Stimulated activated CD4-positive, alpha-beta T cell treated with anti-CD3 and anti-CD28 coated beads, TNF-alpha, amount 100 ng/mL, for 1 hour (primary cell): ENCODE measurements at places on chromosomes 12 and 14.

DNA sequence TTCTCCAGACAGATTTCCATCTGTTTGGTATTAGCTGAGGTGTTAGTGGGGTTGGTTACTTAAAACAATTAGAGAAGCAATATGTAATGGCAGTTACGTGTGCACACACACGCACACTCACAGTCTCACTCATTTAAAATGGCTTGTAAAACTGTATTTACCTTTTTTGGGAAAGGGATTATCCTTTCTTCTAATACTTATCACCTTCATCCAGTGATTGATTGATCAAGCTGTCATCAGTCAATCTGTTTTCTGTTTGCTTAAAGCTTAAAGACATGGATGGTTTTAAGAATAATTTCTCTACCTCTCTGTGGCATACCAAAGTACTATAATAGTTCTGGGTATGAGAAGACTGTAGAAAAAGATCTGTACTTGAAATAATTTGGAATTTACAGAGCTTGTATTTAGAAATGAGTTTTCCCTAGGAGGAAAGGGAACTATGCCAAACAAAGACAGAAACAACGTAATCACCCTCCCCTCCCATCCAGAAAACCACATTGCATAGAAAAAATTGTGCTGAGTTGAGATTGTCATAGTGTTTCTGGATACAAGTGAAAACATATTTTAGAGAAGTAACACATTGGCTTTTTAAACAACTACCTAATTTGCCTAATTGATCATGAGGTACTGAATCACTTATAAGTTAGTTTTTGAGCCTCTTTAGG lies 455.8 kb downstream of the PCNX1 start:
- no peak for DNase-seq

DNA sequence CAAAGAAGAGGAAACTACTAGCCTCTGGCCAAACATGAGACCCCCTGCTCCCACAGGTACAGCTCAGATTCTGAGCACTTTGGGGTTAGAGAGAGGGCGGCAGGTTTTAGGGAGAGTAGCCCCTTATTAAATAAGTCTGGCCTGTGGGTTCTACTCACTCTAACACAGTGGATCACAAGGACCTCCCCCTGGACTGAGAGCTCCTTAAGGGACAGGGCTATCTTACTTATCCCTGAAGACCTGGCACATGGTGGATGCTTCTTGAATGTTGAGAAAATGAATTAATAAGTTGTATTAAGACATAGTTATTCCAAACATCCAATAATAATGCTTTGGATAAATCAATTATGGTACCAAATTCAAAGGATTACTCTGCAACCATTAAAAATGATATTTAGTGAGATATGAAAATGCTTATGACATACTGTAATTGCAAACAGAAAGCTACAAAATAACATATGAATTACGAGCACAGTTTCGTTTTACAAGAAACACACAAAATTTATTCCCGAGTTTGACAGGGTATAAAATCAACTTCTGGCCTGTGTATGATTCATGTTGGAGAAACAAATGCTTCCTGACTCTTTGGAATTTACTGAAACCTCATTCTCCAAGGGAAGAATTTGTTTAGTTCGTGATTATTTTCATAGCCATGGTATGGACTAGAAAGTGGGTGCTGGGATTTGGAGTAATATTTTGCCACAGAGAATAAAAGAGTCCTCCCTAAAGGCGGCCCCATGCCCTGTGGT lies 59.3 kb upstream of the BDKRB2 start:
- DNase-seq = no peak

DNA sequence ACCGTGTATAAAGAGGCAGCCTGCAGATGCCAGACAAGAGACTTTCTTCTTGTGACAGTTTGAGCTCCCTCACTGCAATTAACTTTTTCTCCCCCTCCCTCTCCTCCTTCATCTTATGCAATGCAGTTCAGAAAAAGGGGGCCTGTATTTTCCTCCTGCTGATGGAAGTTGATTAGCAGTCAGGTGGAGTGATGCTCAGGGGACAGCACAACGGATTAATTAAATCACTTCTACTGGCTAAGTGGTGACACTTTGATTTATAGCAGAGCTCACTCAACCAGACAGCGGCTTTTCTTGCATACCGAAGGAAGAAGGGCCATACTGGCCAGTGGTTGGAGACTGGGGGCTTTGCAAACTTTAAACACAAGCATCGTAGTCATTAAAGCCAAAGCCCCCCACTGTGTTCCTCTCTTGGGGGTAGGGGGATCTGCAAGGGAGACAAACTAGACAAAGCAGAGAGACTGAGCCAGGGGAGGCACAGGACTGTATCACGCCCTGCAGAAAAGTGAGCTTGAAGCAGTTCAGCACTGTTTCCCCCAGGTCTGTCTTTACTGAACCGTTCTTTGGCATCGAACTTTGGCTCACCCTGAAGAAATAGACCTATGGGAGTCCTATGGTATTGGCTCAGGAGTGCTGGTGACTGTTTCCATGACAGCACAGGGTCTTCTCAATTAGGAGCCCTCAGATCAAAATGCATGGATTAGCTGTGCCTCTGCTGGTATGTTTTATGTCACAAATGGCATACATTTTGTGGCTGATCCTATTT lies 47.7 kb downstream of the SPRING1 start:
- DNase-seq = no peak

GRCh38 chr14:70716958-70717357 lies 75.2 kb downstream of the TTC9 start:
- DNase-seq = no peak

- DNase-seq = no peak
Measured at GRCh38 chr12:76998386-76998785, 67.0 kb downstream of the E2F7 start.

GRCh38 chr12:38664661-38665269 lies 240.6 kb downstream of the CPNE8 start:
- DNase-seq = no peak

- DNase-seq = no peak
Measured at GRCh38 chr14:72745991-72746980, 147.6 kb downstream of the DPF3 start.

DNA sequence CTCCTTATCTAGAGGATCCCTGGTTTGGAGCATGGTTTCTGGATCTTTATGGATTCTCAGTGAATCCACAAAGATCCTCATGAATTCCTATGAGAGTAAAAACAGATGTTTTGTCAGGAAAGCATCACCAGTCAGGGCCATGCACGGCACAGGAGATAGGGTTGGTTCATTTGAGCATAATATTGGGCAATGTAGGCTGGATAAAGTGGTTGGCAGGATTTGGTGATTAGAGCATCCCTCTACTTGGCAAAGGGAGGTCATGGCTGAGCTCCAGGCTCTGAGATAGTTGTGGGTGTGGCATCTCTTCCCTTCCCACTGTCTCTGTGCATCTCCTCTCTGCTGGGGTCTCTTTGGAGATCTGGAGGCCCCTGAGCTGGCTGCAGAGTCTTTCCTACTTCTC lies 149.8 kb downstream of the DACT1 start:
- DNase-seq = no peak

GRCh38 chr14:90554341-90554740 lies 157.5 kb downstream of the CALM1 start:
- no peak for DNase-seq

GRCh38 chr14:45426685-45427282 lies 173.8 kb upstream of the MIS18BP1 start:
- DNase-seq = no peak

DNA sequence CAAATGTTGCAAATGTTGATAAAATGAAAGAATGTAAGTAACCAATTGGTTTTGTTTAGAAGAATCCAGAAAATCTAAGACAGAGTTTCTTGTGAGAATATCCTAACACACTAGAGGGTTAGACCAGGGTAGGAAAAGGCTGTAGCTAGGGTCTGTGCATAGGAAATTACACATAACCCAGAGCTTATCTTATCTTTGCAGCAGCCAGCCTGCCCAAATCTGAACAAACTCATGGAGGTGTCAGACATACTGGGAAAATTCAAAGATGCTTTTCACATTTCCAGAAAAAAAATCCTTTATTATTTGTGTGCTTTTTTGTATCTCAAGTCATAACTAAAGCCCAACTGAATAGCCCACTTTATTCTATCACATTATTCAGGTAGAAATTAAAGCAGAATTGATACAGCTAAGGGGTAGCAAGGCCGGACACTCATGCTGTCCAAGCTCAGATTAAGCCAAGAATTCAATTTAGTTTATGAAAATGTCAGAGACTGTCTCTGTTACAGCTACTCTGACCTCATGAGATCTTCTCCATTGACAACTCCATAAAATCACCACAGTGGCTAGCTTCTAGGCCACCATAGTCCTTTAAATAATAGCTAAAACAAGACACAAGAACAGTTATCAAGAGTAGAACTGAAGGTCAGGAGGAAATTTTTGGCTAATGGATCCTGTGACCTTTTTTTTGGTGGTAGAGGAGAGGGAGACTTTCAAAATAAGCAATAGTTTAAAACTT lies 169.6 kb upstream of the RASSF8 start:
- DNase-seq = no peak

GRCh38 chr14:51248016-51248987 lies 8.3 kb downstream of the TMX1 start:
- DNase-seq = no peak

GRCh38 chr14:101032433-101032832 lies 128.9 kb upstream of the RTL1 start:
- DNase-seq = no peak

DNA sequence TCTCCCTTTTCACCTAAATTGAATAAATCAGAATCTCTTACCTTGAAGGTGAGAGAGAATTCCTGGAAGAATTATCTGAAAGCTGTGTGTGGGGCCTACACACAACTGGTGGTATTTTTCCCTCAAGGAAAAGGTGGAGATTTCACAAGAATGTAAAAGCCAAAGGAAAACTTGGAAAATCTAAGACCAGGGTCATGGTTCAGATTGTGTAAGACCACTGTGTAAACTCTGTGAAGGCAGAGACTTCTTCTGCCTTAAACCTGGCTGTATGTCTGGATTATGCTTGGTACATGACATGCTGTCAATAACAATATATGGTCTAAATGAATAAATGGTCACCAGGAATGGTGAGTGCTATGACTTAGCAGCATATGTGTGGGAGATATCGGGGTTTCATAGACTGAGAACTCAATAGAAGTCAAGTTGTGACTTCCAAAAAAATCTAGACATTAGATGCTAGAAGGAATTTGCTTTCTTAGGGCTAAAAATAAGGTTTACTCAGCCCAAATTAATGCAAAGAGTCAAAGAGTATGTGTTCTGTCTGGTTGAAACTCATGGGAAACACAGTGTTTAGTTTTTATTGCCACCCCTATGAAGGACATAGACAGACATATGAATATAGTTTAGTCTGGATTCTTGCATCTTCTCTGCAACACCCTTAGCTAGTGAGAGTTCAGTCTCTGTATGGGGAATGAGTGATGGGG lies 163.7 kb downstream of the SNAPC1 start:
- no peak for DNase-seq

DNA sequence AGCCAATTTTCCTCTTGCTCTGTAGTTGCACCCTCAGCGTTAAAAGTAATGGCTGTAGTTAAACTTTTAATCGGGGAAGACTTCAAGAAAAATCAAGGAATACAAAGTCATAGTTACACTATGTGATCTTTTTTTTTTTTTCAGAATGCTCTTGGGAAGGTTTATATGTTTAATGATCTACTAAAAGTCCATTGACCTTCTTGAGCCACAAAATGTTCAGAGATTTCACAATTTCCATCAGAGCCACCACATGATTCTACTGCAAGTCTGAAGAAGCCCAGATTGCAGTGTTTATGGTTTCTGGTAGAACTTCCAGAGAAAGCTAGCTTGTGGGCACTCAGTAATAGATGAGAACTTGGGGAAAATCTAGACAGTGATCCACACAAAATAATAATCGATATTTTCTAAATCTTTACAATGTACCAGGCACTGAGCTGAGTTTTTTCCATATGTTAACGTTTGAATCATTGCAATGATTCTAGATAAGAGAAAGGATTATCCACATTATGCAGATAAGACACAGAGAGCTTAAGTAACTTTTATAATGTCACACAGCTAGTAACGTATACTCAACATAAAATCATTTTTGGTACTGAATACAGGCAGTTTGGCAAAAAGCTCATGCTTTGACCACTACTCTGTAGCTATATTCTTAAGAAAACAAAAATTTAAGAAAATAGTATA lies 38.3 kb downstream of the GYS2 start:
- no peak for DNase-seq

- DNase-seq = no peak
Measured at GRCh38 chr14:90559811-90560492, 163.1 kb downstream of the CALM1 start.

- DNase-seq = no peak
Measured at GRCh38 chr12:124143726-124144125, 151.2 kb upstream of the RFLNA start.
